ENCODE measurements at places on chromosomes 1 and 21.

DNA sequence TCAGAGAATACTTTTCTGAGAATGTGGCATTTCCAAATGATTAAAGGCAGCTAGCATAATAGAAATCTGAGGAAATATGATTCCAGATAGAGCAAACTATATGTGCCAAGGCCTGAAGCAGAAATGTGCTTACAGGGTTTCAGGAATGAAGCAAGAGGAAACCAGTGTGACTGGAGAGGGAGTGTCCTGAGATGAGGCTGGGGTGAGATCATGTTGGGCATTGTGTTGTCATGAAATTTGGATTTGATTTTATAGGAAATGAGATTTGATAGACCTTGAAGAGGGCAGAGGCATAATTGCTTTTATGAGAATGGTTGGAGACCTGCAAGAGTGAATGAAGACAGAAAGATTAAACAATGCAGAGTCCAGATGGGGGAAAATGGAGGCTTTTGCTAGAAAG lies 338.1 kb upstream of the SNX7 start:
- DNase-seq = no peak

GRCh38 chr1:191648939-191649338 lies 509.3 kb upstream of the RGS18 start:
- DNase-seq = no peak

DNA sequence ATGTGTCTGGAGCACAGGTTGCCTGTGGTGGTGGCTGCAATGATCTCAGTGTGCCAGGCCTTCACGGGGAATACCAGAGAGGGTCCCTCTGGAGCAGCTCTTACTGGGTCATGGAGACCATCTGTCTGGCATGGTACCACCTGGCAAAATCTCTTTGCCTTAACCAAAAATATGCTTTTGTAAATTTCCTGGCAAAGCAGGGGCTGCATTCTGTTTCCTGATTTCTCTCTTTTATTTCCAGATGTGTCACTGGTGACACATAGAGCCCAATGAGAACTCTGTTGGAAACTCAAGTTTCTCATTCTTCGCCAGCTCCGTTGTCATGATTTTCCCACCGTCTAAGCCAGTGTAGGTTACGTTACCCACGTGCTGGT lies 136.5 kb downstream of the FGGY start:
- DNase-seq = no peak

DNA sequence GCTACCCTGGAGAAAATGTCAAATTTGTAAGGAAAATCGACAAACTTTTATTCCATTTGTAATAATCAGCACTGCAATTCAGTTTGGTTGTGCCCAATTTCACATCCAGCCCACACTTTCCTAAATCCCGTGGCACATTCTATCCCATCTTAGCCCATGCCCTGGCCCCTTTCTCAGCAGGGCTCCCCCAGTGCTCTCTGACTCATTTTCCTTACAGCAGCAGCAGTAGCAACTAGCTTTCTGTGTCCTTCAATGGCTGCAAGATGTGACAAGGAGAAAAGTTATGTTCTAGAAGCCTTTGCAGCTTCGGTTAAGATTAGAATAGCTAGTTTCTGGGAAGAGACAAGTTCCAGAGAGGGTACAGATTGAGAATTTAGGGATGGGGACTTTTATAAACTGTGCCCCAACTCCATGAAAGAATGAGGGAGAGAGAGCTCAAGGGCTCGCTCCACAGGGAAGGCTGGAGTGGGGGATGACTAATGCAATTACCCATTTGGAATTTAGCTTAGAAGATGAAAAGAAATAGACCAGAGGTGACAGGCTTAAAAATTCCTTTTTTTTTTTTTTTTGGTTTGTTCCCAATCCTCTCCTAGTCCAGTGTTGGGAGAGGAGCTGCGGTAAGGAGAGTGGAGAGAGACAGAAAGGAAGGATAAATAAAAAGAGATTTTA lies 47.0 kb upstream of the POU2F1 start:
- DNase-seq = no peak

DNA sequence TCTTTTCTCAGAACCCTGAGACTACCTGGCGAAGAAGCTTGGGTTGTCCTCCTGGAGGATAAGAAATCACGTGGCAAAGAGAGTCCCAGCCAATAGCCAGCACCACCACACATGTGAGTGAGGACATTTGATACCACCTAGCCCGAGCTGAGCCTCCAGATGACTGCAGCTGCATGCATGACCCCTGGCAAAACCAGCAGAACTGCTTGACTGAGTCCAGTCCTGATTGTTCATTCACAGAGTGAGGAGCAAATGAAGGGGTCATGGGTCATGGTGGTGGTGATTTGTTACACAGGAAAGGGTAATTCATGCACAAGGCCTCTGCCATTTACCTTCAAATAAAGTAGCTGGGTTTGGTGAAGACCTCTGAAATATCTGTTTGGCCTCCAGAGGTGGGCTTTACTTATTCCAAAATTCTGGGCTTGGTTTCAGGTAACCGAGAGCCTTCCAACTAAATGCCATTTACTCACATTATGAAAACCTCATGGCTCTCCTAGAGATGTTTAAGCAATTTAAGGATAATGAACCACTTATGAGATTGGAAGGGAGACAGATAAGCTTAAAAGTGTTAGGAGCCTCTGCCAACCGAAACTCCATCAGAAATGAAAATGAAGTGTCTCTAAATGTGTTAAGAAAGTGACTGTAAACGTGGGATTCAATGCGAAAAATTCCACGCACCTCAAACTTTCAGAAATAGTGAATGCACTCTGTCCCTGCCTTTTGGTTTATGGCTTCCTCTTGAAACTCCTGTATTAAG lies 163.3 kb downstream of the SLC35F3 start:
- DNase-seq = no peak

DNA sequence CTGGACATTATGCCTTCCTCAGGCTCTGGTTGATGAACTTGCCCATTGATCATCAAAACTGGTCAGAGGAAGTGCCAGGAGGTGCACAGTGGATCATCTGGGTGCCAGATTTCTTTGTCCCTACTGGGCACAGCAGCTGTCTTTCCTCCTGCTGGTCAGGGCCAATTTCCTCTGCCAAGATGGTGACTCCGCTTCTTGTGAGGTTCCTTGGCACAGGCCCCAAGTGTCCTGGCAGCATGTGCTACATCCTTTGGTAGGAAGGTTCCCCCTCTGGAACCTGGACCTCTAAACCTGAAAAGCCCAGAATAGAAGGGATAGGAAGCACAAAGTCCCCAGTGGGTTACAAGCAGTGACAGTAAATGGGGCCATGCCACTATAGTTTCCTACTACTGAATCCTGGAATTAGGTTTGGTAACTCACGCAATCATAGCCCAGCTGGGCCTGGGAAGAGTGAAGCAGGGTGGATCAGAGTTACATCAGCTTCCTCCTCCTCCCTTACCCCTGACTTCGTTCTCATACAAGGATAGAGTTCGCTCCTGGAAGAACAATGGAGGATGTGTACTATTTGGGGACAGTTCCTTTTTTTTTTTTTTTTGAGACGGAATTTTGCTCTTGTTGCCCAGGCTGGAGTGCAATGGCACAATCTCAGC lies 147.1 kb downstream of the CNIH3 start:
- no peak for DNase-seq

DNA sequence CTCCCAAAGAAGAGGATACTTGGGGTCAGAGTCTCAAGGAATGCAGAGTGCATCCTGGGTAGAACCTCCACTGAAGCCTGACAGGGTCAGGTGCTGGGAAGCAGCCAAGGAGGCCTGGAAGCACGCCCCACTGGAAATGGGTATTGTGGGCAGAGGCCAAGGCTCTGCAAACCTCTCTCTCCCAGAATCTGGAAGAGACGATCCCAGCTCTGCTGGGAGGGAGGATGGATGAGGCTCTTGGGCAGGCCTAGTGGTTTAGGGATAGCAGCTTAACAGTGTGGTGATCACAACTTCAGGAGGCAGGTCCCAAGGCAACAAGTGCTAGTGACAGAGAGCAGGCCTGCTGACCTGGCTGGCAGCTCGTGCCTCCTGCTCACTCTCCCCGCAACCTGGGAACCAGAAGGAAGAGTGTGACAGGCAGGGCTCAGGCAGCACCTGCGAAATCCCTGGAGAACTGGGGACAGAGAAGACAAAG lies 641.0 kb downstream of the PLPP3 start:
- no peak for DNase-seq

DNA sequence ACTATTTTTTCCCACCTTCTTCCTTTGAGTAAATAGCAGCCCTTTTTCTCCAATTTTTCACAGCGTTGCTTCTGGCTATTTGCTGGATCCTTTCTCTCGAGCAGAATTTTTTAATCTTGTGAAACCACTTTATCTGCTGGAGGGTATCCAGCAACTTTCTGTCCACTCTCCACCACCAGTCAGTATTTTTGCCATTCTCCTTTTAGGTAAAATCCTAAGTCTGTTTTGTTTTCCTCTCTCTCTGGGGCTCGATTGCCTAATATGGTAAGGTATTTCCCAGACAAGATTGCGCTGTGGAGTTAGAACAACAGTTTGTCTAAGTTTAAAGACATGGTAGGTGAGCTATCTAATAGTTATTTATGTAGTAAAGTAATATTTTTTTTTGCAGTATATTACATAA lies 156.9 kb downstream of the PPP1R12B start:
- DNase-seq = no peak

DNA sequence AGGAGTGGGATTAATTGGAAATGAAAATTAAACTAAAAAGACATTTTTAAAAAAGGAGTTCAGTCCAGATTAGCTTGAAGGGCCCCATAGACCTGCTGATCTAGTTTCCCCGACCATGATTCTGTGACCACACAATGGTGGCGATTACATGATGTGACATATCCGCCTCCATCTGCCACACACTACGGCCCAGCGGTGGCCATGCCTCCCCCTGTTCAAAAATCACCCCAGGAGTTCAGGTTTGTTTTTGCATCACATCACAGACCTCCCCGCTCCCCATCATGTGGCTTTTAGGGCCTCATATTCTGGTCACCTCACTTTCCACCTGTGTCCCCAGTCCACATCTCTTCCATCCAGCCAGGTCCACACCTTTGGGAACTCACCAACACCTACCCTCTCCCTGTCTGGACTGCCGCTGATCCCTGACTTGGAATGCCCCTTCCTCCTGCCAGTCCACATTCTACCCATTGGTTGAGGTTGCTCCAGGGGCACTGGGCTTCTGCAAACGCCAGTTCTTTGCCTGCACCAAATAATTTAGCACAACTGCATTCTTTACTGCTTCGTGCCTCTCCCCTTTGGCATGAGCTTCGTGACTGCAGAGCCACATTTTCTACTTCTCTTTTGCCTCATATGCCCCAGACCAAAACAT lies 38.9 kb downstream of the CD247 start:
- no peak for DNase-seq
